Aorta (tissue), 5 donors: ENCODE measurements at places on chromosomes 6 and 20.
A peak's percentile ranks its signal among the peaks of the same experiment; 100 is the strongest.

DNA sequence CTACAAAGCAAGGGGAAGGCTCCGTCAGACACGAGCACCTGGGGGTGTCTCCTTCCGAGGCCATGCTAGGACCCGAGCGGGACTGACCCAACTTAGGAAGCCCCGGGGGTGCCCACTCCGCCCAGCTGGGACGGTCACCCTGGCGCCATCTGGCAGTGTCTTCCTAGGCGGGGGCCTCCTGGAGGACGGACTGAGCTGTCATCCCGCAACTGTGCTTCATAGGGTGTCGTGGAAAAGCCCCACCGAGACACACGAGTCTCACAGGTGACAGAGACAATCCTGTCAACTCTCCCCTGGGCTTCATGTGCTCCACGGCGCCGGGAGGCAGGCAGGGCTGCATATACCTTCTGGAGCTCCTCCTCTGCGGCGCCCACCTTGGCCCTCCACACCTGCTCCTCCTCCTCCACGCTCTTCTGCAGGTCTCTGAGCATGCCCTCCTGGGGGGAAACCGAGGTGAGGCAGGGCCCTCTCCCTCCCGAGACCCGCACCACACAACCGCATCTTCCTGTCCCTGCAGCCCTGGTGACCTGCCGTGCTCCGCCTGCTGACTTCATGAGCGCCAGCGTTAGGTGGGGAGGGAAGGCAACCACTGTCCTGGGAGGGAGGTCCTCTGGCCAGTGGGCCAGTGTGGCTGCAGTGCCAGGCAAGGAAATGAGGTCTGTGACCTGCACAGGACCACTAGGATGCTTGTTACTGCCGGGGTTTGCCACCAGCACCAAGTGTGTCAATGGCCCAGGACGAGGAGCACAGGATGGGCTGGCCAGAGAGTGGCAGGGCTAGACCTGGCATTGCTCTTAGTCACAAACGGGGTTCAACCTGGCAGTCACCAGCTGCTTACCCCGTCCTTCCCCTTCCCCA, 50.7 kb downstream of the DSTN start:
- DNase-seq = peak; percentile 76

- no peak for DNase-seq
These were observed 16.8 kb downstream of the MRAP2 start for GRCh38 chr6:84050408-84050807.

GRCh38 chr6:163324688-163325389, 89.7 kb upstream of the QKI start:
- DNase-seq = no peak

DNA sequence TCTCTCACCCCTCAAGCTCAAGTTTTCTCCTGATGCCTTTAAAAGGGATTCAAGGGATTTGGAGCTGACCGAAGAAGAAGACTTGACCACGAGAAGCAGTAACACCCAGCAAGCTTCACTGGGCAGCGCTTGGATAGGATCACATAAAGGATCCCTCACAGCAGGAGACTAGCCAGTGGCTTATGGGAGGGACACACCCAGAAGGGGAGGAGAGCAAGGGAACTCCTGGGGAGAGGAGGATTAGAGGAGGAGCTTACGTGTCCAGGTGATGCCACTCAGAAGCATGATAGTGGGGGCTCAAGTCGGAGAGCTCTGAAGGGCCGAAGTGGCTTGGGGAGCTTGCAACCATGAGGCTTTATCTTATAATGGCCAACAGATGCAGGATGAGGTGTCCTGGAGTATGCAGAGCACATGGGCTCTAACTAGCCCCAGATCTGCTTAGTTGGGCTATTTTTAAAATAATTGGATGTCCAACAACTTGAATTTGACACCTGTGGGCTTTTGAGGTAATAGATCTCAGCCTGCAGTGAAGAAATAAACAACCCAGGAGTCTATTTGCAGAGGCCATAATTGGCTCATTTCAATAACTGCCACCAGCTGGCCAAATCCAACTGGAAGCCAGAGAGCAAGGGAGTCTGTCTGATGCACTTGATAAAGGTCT, 137.9 kb upstream of the EXOC2 start:
- DNase-seq = no peak

- no peak for DNase-seq
These were observed 100.1 kb downstream of the CDC5L start for GRCh38 chr6:44487586-44487985.

DNA sequence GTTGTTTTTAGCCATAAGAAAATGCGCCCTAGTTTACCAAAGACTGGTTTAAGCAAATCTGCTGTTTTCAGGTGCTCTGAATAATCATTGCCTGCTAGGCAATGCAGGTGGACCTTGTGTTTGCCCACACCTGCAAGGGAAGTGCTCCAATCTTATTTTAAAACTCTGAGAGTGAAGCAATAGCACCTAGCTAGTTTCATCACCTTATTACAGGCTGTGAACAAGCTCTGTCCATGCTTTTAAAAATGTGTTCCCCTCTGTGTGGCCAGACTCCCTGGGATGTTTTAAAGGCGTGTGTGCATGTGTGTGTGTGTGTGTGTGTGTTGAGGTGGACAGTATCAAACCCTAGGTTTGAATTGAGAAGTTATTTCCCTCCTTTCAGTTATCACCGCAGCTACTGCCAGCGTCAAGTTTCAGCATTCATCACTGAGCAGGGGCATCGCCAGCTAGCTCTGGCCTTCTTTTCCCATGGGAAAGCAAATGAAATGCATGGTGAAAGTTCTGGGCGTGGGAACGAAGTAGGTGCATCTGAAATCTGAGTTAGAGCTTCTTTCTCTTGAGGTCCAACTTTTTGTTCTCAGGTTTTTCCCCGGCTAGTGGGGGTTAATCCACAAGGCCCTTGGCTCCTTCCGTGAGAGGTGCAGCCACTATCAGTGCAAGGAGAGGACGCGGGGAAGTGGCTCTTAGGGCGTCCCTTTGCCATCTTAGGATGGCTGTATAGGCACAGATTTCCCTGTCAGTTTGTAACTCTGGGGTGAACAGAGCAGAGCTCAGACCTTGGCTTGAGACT, 30.8 kb downstream of the DUSP22 start:
- no peak for DNase-seq

DNA sequence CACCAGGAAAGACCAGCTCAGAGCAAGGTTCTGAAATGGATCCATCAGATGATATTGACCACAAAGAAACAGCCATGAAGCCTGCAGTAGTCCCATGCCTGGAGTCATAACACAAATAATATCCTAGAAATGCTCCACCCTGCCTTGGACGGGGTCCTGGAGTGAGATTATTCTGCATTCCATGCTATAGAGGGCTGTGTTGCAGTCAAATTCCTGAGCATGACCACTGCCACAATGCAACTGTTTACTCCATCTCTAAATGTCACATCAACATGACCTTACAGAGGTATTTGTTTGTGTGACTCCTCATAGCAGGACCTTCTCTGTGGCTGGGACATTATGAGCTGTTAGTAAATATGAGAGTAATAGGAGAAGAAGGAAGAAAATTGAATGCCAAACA, 257.5 kb upstream of the TCF21 start:
- DNase-seq = no peak

DNA sequence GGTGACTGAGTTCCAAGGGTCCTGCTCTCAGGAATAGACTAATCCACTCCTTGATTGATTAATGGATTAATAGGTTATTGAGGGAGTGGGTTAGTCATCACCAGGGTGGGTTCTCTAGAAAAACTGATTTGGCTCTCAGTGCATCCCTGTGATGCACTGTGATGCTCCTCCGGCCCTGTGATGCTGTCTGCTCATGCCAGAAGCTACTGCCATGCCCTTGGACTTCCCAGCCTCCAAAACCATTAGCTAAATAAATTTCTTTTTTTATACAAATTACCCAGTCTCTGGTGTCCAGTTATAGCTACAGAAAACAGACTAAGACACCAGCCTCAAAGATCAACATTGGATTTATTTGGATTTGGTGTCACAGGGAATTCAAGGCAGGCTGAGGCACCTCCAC, 40.4 kb upstream of the CST7 start:
- no peak for DNase-seq

DNA sequence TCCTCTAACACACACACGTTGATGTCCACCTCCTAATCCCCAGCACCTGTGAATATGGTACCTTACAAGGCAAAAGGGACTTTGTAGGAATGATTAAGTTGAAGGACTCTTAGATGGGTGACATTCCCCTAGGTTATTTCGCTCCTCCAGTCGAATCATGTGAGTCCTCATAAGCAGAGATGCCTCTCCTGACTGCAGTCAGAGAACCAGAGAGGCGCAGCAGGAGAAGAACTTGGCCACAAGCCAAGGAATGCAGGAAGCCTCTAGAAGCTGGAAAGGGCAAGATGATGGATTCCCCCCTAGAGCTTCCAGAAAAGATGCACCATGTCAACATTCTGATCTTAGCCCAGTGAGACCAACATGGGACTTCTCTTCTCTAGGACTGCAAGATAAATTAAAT, 133.1 kb upstream of the PTPRT start:
- no peak for DNase-seq

DNA sequence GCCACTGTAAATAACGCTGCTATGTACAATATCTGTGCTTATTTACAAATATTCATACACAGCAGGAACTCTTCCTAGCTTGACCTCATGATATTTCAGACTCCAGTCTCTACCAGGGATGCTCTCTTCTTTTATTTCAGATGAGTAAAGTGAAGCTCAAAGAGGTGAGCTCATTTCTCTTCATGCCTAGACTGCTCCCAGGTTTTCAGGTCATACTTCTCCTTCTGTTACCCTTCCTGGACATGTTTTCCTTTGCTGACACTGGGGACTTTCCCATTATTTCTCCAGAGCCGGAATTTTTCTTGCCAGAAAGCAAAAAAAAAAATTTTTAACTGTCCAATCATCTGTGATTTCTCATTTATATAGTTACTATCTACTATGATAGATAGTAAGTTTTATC, 147.2 kb upstream of the DST start:
- no peak for DNase-seq

GRCh38 chr6:134908906-134909516, 40.9 kb downstream of the ALDH8A1 start:
- DNase-seq = peak; percentile 89

- peak; percentile 65 for DNase-seq
These were observed 60.5 kb upstream of the BHLHE23 start for GRCh38 chr20:63067266-63067635.

GRCh38 chr20:49446808-49447207, 35.7 kb downstream of the KCNB1 start:
- peak; percentile 95 for DNase-seq

DNA sequence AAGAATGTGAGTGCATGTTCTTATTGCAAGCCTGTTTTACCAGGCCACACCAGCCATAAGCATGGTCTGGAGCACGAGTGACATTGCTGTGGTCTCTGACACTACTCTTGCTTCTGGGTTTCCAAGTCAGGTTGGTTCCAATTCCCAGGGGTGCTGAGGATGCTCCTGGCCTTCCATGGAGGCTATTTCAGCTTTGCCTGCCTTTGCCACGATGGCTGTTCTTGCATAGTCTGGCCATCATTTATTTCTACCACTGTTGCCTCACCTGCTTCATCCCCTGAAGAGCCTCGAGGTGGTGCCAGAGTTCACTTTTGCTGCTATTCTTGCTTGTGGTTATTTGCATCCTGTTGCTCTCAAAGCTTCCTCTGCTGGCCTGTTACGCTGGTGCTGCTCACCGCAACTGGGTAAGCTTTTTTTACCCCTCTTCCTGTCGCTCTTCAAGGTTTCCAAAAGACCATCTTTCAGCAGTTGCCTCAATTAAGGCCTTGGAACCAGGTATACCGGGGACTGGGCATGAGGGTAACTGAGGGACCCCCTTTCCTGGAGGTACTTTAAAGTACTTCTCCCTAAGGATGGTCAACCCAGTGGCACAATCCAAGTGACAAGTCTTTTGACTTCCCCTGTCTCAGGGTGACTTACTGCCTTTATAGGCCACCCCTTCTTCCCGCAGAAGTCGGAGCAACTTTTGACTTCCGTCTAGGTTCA, 64.5 kb downstream of the AKAP7 start:
- DNase-seq = peak; percentile 54

GRCh38 chr6:95227351-95227750, 350.0 kb upstream of the MANEA start:
- DNase-seq = no peak

- DNase-seq = no peak
These were observed 147.8 kb downstream of the ARID1B start for GRCh38 chr6:156925026-156925425.

DNA sequence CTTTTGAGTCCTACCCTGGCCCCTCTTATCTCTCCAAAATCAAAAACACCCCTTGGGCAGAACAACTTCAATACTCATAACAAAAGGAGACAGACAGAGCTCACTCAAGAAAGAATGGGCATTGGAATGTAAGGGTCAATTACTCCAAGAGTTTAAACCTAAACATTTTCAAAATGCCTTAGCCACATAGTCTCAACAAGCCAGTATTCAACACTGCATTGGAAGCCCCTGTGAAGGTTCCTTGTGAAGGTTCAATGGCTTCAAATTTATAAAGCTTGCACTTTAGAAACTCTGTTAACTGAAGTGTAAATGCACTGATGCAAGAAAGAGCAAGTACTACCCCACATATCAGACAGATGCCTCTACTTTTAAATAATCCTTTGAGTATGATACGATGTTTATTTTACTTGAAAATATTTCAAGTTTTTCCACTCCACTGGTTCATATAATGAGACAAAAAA, 139.1 kb upstream of the LAMP5 start:
- no peak for DNase-seq

GRCh38 chr6:82584194-82584695, 220.6 kb downstream of the TPBG start:
- DNase-seq = no peak
